ENCODE measurements at places on chromosomes 4 and X.

GRCh38 chrX:36414056-36414455, 494.5 kb downstream of the CFAP47 start:
- peak; percentile 2 for DNase-seq

DNA sequence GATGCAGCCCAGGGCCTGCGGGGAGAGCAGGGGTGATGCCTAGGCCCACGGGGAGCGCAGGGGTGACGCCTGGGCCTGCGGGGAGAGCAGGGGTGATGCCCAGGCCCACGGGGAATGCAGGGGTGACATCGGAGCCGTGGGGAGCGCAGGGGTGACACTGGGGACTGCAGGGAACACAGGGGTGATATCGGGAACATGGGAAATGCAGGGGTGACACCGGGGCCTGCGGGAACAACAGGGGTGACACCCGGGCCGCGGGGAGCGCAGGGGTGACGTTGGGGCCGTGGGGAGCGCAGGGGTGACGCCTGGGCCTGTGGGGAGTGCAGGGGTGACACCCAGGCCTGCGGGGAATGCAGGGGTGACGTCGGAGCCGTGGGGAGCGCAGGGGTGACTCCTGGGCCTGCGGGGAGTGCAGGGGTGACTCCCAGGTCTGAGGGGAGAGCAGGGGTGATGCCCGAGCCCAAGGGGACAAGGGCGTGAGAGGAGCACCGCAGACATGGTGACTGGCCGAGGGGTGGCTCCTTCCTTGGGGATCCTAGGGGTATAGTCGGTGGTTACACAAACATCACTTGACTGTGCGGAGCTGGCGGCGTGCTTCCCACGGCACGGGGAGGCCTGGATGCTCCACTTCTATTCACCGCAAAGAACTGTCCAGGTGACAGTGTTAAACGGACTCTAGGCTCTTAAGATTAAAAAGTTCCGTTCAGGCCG, 38.0 kb downstream of the GAK start:
- DNase-seq = no peak

GRCh38 chr4:169438057-169438480, 167.3 kb upstream of the SH3RF1 start:
- peak; percentile 4 for DNase-seq

DNA sequence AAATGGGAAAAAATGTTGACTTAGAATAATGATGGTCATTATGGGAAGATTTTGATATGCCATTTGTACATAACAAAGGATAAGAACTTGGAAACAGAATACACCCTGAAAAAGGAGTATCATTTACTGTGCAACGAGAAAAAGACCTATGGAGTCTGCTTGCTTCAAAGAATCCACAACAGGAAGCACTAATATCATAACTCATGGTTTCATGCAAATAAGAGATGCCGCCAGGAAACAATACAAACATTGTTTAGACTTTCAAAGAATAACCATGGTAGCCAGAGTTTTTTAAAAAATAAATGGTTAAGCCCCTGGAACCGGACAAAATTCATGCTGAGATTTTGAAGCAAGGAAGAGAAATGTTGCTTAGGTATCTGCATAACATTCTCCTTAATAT, 139.9 kb upstream of the ETNPPL start:
- DNase-seq = no peak

DNA sequence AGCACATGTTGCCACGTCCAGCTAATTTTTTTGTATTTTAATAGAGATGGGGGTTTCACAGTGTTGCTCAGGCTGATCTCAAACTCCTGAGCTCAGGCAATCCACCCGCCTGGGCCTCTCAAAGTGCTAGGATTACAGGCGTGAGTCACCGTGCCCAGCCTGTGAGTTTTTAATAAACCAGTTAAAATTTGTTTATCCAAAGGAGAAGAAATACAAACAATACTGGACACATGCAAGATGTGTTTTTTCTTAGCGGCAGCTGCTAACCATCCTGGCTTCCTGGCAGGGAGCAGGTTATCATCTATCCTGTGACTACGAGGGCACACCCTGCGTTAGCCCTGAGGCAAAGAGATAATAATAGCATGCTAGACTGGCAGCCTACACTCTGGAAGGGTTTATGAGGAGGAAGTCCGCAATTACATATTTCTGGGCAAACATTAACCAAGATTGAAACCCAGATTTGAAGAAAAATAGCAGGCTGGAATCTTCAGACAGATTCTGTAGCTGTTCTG, 191.4 kb downstream of the SPRY1 start:
- no peak for DNase-seq

DNA sequence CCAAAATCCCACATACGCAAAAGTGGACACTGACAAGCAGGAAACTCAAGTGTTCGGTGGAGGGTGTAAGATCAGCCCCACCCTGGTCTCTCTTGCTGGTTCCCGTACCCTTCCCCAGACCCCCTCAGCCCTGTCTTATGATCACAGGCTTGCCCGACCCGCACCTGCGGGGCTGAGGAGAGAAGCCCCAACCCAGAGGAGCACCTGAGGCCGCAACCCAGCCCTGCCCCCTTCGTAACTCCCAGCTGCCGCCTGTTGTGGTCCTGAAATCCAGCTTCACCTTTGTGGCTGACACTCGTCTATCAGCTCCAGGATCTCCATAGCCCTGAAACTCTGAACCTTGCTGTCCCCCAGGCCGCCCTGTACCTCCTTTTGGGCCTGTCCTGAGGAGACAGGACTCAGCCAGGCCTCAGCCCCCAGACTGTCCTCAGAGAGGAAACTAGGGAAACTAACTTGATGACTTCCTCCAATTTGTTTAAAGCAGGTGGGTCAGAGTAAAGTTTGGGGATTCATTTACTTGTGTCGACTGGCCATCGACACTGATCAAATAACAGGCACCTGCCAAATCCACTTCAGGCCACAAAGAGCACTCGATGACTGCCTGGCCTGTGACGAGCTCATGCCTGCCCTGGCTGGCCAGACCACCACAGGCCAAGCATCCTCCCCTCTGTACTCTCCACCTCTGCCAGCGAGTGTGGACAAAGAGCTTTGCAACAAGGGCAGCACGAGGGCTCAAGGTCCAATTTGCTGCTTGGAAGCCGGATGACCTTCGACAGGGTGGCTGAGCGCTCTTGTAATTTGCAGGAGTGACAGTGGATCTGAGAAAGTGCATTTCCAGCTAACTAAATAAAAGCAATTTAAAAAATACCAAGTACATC, 19.3 kb downstream of the DCTD start:
- no peak for DNase-seq

DNA sequence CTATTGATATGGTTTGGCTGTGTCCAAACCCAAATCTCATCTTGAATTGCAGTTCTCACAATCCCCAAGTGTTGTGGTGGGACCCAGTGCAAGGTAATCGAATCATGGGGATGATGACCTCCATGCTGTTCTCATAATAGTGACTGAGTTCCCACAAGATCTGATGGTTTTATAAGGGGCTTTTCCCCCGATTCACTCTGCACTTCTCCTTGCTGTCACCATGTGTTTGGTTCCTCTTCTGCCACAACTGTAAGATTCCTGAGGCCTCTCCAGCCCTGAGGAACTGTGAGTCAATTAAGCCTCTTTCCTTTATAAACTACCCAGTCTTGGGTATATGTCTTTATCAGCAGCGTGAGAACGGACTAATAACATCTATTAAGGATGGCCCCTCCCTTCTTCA, 68.8 kb downstream of the FBXW7 start:
- DNase-seq = no peak

- no peak for DNase-seq
Observed at GRCh38 chrX:128439159-128439558, 387.0 kb upstream of the ACTRT1 start.

GRCh38 chr4:37780444-37781130, 45.9 kb upstream of the PGM2 start:
- no peak for DNase-seq

All from ACHN (cell line).